OCI-LY7 (cell line): ENCODE measurements at places on chromosomes 3 and 15. TPM values are rescaled to one million over a fixed set of nuclear protein-coding genes. Genes with fewer than 3 reads are reported as not detected.

DNA sequence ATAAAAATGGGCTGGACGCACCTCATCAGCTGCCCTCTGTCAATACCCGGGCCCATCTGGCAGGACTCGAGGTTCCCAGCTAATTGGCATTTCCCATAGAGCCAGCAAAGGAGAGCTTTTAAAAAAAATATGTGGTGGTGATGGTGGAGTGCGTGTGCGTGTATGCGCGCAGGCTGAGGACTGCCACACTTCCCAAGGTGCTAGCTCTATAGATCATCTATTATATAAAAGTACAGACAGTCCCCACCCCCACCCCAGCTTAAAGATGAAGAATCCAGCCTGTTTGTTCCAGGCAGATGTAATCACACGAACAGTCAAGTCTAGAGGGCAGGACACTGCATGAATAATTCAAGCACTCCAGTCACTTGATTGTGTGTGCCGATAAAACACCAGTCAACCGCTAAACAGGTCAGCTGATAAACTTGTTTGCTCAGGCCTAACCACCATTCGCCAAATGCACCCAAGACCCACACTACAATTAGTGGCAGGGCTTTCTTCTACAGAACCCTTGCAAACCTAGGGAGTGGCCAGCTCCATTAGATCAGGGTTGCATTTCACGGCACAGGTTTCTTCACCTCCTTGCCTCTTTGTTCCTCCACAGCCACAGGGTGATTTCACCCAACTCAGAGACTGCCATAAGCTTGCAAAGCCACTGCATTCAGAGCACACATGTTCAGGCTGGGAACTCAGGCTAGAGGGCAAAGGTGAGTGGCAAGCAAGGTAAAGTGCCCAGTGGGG, 5.8 kb downstream of the TLE3 start:
- DNase-seq, result no peak

The ITIH4 gene
- total RNA-seq, result 2.2 and 4.6 TPM in 2 replicates

The C3orf49 gene
- total RNA-seq, result not detected in 2 replicates

DNA sequence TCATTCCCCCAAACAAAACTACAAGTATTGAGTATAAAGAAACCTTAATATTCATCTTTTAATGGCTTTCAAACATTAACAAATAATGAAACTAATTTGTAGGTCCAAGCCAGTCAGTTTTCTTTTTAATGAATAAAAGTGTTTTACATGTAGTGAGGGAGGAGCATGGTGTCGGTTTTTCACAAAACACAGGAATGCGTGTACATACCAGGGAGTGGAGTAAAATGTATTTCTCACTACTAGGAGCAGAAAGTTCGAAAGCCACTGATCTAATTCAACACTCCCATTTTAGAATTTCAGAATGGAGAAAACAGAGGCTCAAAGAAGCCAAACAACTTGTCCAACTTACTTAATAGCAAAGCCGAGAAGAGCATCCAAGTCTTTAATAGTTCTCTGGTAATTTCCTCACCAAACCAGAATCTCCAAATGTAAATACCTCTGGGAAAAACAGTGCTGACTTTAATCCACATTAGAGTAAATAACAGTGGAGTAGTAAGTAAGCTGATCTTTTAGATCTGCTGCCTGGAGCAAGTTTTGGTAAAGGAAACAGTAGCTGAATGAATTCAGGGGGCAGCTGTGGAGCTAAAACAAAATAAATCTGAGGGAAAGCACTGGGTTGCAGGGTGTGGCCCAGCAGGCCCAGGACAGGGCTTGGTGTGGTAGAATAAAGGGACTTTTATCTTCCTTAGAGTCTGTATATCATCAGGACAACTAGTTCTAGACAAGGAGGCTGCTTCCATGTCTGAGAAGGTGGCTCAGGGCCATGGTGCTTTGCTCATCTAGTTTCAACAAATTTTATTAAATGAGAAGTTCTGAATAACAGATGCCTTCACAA, 7.9 kb downstream of the ANP32A start:
- DNase-seq, result no peak

The CCR9 gene
- total RNA-seq, result 0.32 TPM in 1 of 2 replicates, not detected in the other
